CD4-positive, alpha-beta T cell treated with Interleukin-2 at 100 ng/mL for 4 hours (primary cell): ENCODE measurements at places on chromosomes 1 and 21.

- no peak for DNase-seq
These were observed 37.5 kb upstream of the HHAT start for GRCh38 chr1:210291081-210291764.

DNA sequence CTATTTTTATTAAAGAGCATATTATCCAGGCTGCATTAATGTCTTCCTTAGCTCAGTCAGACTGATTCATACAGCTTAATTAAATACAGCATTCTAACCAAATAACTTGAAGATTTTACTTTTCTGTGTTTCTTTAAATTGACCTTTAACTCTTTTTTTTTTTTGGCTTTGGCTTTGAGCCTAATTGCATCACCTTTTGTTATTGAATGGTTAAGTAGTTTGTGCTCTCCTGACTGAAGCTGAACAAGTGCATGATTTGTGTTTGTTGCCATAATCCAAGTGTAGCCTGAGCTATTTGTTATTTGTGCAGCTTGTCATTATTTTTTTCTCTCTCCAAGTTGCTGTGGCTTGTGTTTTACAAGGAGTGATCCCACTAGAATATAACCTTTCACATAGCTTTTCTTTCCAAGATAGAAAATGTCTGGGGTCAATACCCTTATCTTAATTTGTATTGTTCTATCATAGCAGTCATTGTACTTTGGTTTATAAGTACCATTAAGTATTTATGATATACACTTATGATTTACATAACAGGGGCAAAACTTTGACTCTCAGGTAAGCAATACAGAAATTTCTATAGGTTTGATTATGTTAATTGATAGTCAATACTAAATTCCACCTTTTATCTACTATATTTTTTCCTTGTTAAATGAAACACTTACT is 31.6 kb downstream of the CDC14A start:
- DNase-seq, result no peak

DNA sequence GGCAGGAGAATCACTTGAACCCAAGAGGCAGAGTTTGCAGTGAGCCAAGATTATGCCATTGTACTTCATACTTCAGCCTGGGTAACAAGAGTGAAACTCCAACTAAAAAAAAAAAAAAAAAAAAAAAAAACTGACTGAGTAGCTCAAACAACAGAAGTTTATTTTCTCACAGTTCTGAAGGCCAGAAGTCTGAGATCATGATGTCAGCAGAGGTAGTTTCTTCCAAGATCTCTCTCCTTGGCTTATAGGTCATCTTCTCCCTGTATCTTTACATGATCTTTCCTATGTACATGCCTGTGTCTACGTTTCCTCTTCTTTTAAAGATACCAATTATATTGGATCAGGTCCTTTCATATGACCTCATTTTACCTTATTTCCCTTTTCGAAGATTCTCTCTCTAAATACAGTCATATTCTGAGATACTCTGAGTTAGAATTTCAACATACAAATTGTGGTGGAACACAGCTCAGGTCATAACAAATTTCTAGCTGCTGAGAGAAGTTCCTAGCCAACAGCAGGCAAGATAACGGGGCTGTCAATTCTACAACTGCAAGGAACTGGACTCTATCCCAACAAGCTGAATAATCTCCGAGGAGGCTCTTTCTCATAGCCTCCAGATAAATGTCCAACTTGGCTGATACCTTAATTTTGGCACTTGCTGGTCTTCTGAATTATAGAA is 187.7 kb upstream of the ADAMTS5 start:
- DNase-seq, result no peak

DNA sequence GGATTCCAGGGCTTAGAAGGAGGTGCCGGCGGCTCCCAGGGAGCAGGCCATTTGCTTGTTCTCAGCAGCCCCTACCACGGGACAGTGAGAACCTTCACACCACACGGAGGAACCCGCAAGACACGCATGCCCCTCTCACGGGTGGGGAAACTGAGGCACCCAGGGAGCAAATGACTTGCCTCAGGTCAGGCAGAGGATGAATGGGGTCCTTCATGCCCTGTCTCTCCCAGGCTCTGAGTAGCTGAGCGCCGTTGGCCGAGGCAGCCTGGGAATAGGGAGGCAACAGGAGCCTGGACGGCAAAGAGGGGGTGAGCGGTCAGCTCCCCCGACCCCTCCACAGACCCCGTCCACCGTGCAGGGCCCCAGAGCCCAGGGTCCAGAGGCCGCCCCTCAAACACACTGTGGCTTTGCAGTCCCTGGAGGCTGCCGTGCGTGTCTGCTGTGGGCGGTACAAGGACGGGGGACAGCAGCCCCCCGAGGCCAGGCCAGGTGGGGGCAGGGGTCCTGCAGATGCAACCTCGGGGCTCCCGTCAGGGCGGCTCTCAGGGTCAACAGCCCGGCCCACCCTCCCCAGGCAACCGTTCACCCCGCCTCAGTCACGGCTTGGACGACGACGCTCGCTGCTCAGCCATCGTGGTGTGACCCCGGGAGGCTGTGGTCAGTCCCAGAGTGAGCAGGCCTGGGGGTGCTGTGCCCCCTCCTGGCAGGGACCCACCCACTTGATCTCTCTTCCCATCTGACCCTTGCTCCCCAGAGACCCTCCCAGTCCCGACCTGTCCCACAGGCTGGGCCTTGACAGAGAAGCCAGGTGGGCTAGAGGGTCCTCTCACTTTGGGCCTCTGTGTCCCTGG is 15.8 kb upstream of the COL6A2 start:
- no peak for DNase-seq

- DNase-seq, result no peak
These were observed 20.0 kb upstream of the CDC14A start for GRCh38 chr1:100332331-100332730.

DNA sequence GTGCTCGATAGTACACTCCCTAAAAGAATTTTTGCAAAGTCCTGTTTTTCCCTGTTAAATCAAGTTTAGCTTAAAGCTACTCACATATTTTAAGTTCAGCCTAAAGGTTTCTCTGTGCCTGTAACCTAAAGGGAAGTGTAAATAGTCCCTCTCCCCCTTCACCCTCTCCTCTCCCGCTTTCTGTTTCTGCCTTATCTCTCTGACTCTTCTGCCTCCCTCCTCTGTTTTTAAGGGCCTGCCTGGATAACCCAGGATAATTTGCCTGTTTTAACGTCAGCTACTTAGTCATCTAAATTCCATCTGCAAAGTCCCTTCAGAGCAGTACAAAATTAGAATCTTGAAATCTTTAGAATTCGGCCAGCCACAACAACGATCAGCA is 92.6 kb downstream of the NID1 start:
- DNase-seq, result no peak

DNA sequence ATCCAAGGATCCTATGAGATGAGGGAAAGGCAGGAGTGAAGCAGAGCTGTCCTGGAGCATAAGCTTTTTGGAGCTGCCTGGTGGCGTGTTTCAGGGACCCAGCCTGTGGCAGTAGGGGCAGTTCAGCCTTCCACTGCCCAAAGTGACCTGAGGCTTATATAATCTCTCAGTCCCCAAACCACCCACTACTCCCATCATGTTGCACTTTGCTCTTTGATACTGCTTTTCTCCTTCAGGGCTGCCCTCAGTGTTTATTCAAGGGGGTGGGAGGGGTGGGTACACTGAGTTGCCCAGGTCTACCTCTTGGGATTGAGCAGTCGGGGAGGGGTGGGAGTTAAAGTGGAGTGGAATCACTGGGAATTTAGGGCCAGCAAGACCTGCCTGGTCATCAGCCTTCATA is 9.3 kb downstream of the HCN3 start:
- no peak for DNase-seq

DNA sequence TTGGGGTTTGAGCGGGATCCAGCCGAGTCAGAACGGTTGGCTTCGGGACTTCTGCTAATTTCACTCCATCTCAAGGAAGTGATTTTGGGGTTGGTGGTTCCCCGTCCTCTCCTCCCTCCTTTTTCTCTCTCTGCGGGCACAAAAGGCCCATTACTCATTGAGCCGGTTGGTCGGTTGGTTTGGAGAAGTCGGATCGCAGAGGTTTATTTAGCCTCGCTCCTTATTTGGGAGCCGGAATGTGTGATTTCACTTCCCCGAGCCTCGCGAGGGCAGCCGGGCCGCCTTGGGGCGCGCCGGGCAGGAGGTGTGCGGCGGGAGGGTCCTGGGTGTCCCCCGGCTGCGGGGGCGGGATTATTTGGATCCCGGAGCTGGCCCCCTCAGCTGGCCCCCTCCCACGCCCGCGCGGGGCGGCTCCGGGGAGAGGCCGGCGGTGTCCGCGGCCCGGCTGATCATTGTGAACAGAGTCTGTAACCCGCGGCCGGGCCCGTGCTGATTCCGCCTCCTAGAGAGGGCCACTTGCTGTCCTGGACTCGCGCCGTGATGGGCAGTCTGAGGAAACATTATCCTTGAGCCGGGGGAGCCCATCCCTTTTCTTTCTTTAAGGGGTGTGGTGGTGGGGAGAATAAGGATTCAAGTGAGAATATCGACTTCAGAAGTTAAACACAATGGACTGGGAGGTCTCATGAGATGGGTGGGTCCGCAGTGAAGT is 1.2 kb downstream of the MAPKAPK2 start:
- DNase-seq, result peak; percentile 69

DNA sequence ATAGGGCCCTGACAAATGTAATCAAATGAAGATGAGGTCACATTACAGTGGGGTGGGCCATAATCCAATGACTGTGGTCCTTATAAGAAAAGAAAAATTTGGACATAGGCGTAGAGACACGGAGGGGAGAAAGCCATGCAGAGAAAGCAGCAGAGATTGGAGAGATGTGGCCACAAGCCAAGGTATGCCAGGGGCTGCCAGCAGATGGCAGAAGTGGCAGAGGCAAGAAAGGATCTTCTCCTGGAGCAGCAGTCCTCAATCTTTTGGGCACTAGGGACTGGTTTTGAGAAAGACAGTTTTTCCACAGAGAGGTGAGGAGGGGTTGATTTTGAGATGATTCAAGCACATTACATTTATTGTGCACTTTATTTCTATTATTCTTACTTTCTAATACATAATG is 355.1 kb downstream of the NPHP4 start:
- DNase-seq, result peak; percentile 19

DNA sequence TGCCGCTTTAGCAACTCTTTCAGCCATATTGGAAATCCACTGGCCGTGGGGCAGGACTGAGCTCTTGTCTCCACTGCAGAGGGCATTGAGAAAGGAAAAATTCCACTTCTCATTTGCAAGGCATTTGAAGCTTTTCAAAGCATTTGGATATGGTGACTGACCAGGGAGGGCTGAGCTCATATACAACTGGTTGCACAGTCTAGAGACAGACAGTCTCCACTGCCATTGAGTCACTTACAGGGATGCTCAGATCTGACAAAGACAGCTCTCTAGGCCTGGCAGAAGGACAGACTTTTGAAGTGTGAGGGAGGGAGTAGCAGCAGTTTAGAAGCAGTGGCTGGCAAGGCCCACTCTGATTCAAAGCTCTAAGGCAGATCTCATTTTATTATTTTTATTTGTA is 24.2 kb downstream of the NCF2 start:
- no peak for DNase-seq
